ENCODE measurements at places on chromosomes 6 and 20.

DNA sequence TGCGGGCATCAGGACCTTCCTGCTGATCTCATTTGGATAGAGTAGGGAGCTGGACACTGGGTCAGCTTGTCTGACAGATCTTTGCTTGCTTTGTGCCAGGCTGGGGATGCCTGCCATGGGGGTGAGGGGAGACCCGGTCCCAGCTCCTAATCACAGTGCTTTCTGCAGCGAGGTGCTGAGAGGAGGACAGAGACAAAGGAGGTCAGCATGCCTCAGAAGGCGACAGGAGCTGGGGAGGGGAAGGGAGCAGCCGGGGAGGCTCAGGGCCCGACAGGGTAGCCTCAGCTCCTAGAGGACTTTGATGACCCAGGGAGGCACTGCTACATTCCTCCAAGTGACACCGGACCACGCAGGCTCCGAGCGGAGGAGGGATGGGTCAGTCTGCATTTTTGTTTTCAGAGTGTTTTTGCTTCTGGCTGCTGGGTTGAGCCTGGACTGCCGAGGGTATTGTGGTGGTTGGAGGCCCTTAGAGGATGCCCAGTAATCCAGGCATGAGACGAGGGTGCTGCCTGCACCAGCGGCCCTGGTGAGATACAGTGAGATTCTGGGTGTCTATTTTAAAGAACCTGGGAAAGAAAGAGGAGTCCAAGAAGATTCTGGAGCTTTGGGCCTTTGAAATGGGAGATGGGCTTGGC lies 7.8 kb downstream of the RBM38 start:
- DNase-seq, result no peak

- no peak for DNase-seq
Measured at GRCh38 chr6:55433446-55434130, 106.3 kb downstream of the GFRAL start.

GRCh38 chr6:29295181-29295585 lies 6.3 kb upstream of the OR14J1 start:
- DNase-seq, result no peak

DNA sequence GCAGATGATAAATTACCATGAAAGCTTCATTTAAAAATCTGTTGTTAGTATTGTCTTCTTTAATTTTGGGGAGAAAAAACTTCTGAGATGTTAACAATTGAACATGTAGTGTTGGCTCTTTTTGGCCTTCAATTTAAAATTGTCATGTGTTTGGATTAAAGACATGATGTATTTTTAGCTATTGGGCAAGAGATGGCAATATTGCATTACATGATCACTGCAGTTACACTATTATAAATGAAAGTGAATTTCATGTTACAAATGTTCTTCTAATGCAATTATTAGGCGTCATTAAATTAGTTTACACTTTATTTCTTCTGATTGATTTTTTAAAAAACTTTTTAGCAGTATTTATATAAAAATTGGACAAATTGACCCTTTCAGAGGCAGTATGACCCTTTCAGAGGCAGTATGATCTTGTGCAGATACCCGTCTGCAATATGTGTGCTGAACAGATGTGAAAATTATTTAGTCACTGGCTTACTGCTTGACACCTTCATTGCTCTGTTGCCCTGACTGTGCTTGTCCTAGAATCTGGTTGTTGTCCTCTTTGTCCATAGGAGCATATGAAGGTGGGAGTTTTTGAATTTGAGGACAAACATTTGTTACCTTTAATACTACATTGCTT lies 25.8 kb downstream of the CDKAL1 start:
- no peak for DNase-seq

DNA sequence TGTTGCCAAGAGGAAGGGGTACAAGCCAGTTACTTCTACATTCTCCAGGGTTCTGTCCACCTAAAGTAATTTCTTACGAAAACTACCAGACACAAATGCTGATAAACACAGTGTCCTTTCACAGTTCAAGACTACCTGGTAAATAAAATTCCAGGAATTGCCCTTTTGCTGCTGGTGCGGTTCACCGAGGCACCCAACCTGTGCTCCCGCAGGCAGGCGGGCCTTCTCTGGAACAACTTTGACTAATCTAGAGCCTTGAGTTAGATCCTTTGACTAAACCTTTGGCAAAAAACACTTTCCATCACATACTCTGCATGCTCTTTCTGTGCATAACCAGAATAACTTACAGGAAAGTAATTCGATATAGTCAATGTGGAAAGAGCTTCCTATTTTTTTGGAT lies 107.0 kb downstream of the HUS1B start:
- DNase-seq, result no peak

- no peak for DNase-seq
Measured at GRCh38 chr6:11532097-11532496, 5.5 kb upstream of the TMEM170B start.

DNA sequence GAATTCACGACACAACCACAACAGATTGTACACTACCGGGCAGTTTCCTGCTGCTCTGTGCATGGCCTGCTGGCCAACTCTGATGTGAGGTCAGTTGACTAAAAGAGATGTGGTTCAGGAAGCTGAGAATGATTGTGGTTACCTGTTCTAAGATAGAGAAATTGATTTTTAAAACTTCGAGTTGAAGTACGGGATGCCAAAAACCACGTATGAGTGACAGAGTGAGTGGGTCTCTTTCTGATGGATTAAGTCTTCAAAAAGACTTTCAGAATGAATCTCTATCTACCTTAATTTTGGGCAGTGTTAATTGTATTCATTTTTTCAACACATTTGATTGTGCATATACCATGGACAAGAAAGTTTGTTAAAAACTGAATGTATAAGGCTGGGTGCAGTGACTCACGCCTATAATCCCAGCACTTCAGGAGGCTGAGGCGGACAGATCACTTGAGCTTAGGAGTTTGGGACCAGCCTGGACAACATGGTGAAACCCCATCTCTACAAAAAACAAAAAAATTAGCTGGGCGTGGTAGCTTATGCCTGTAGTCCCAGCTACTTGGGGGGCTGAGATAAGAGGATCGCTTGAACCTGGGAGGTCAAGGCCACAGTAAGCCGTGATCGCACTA lies 121.2 kb downstream of the SGK1 start:
- DNase-seq, result no peak

GRCh38 chr6:2715737-2716136 lies 35.0 kb downstream of the MYLK4 start:
- DNase-seq, result no peak

- no peak for DNase-seq
Measured at GRCh38 chr6:156961282-156961892, 184.2 kb downstream of the ARID1B start.

DNA sequence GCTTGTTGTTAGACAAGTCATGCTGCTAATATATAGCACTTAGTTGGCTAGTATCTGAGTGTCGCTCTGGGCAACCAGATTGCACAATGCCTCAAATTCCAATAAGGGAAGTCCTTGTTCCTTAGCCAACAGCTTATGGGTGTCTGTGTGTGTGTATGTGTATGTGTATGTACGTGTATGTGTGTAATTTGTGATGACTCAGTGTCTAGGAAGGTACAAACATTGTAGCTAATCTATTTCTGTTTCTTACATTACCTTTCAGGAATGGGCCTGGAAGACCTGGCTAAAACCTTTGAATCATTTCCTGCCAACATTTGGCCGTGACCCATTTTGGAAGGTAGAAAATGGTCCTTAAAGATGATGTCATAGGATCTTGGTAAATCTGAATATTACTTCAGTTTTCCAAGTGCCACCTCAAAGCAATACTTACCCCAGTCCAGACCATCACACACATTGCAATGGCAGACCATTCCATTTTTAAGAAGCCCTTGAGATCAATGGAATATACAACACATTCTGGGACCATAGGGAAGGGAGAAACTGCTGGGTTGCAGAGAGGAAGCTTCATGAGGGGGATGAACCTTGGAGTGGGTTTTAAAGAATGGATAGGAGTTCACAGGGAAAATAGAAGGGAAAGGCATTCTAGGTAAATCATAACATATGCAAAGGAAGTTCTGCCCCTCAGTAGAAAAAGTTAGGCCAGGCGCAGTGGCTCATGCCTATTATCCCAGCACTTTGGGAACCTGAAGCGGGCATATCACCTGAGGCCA lies 25.1 kb downstream of the NEDD9 start:
- peak; percentile 96 for DNase-seq

- peak; percentile 87 for DNase-seq
Measured at GRCh38 chr6:52522151-52522626, 54.7 kb downstream of the TRAM2 start.

GRCh38 chr6:5904532-5904931 lies 102.2 kb downstream of the NRN1 start:
- no peak for DNase-seq

DNA sequence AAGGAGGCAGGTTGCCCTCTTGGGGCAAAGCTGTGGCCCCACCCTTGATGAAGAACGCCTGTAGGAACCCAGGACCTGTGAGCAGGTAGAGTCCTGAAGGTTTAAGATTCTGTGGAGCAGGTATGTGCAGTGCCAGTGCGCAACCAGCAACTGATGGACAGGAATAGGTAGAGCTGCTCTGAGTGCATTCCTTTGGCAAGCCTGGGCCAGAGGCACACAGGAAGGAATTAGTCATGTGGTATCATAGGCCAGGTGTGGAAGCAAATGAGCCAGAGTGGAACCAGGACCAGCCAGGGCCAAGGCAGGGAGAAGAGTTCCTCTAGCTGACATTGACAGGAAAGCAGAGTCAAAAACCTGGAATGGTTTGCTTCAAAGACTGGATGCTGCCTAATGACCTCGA lies 1.4 kb upstream of the KHDC1 start:
- no peak for DNase-seq

DNA sequence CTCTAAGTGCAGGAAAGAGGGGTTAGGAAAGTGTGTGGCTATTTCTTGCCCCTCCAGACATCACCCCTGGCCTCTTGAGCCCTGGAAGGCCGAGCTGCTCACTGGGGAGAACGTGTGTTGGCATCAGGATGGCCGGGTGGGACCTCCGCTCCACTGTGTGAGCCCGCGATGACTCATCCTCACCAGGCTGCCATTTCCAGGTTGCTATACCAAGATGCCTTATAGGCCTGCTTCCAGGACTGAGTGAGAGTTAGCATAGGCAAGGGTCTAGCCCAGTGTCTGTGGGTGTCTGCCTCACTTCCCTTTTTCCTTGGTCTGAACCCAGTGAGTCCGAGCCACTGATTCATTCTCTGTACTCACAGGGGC lies 105.0 kb downstream of the MRPL14 start:
- DNase-seq, result peak; percentile 21

DNA sequence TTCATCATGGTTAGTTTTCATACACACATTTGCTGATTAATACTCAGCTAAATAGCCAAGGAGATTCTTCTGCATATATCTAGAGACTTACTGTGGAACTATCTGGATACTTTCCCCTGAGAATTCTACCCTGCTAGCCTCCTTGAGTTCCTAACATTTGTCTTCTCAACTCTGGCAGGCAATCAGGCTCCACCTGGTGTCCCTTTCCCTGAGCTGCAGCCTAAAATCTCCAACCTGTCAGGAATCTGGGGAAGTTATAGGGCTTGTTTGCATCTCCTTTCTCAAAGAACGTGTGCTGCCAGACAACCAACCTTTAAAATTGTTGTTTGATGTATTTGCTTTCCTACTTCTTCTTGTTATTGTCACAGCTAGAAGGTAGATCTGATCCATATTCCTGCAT lies 73.4 kb downstream of the FUT9 start:
- no peak for DNase-seq

DNA sequence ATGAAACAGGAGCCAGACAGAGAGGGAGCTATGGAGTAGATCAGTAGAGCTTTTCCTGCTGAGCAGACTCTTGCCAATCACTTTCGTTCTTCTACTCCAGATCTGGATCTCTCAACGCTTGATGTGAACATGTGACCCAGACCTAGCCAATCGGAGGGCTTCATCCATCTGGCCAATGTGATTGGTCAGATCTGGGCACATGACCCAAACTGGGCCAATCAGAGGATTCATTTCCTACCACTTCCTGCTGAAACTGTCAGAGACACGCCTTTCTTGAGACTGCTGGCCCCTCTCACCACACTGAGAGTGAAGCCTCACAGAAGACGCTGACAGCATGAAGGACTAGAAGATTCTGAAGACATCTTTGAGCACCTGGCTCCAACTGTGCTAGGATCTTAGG lies 44.2 kb upstream of the ZMYND8 start:
- no peak for DNase-seq

DNA sequence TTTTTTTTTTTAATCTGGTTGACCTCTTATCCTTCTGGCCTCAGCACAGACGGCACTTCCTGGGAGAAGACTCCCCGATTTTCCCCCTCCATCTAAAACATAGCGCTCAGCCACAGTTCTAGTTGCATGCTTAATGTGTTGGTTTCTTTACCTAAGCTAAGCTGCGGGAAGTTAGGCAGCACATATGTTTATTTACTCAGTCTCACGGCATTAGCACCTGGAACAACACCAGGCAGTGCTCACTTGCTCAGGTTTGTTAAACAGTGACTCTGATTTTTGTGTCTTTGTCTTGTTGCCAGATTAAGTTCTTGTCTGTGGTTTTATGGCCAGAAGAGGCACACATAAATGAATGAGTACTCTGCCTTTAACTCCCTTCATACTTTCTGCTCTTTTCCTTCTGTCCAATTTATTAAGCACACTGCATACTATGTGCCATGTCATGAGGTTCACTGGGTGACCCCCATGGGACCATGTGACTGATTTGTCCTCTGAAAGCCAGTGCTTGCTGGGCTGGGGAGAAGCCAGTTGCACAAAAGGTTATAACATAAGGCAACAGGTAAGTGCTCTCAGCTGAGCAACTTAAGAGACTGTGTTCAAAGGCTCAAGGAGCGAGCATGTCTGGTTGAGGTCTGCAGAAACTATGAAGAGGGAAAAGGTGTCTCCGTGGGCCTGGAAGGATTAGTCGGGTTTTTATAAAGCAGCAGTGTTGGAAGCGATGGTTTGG lies 93.6 kb downstream of the RPP40 start:
- no peak for DNase-seq
